ENCODE measurements at places on chromosomes 13 and 19.

- no peak for DNase-seq
Observed at GRCh38 chr19:34317311-34317927, 47.6 kb upstream of the GPI start.

DNA sequence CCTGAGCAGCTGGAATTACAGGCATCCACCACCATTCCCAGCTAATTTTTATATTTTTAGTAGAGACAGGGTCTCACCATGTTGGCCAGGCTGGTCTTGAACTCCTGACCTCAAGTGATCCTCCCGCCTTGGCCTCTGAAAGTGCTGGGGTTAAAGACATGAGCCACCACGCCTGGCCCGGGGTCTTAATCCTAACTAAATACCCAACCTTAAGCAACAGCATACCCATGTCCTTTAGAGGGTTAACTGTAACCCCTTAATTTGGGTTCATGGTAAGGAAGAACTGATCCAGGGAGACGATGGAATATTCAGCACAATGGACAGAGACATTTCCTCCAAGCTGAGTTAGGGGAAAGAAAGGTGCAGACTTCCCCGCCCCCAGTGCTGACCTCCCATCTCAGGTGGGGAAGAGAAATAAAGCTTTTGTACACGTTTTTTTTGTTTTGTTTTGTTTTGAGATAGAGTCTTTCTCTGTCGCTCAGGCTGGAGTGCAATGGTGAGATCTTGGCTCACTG is 8.7 kb upstream of the GALP start:
- DNase-seq = no peak

DNA sequence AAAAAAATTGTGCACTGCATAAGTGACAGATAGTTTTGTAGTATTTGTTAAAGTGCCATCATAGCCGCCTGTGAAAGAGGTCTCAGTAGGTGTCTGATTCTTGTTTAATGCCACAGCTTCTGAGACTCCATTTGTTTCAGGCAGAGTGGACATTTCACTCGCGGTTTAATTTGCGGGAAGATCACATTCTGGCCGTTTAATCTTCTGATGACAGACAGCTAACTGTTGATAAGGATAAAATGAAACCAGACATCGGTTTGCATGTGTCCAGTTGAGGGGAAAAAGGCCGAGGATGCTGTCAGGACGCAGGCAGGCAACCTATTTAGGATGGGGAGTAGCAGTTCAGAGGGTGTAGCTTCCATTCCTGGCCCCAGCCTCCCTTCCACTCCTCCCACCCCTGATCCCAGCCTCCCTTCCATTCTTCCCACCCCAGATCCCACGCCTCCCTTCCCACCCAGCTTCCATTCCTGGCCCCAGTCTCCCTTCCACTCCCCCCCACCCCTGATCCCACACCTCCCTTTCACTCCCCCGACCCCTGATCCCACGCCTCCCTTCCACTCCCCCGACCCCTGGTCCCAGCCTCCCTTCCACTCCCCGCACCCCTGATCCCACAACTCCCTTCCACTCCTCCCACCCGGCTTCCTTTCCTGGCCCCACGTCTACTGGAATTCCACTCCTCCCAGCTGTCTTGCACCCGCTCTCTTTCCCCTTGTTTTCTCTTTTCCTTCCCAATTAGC is 23.8 kb downstream of the ATP11A start:
- no peak for DNase-seq

- DNase-seq = no peak
Observed at GRCh38 chr13:32988608-32989289, 27.5 kb upstream of the KL start.

DNA sequence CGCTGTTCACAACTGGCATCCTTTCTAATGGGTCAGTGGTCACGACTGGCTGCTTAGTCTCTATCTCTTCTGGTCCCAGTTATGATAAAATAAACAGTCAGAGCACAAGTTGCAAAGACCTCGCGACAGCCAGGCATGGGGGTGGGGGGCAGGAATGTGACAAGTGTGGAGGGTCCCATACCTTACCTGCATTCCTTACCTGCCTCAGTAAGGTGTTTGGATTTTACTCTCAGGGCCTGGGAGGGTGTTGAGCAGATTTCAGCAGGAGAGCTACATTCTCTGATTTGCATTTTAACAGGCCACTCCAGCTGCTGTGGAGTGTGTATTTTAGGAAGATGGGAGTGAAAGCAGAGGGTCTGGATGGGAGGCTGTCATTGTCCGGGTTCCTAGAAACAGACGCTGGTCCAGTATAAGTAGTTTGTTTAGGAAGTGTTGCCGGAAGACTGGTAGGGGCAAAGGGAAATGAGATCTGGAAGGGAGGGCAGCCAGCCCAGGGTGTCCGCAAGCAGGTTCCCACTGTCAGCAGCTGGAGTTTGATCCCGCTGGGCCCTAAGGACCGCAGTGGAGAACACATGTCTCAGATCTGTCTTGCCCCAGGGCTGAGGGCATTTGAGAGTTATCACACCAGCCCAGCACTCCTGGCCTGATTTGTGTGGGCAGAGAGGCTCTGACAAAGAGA is 920.0 kb downstream of the UQCRFS1 start:
- no peak for DNase-seq

GRCh38 chr19:12786141-12786870 is 5.0 kb upstream of the JUNB start:
- DNase-seq = no peak

GRCh38 chr19:41426952-41427646 is at the start of gene B3GNT8:
B3GNT8 (minus strand) TSS chr19:41427374; CDS start chr19:41426778, 596 bp downstream.
- no peak for DNase-seq

DNA sequence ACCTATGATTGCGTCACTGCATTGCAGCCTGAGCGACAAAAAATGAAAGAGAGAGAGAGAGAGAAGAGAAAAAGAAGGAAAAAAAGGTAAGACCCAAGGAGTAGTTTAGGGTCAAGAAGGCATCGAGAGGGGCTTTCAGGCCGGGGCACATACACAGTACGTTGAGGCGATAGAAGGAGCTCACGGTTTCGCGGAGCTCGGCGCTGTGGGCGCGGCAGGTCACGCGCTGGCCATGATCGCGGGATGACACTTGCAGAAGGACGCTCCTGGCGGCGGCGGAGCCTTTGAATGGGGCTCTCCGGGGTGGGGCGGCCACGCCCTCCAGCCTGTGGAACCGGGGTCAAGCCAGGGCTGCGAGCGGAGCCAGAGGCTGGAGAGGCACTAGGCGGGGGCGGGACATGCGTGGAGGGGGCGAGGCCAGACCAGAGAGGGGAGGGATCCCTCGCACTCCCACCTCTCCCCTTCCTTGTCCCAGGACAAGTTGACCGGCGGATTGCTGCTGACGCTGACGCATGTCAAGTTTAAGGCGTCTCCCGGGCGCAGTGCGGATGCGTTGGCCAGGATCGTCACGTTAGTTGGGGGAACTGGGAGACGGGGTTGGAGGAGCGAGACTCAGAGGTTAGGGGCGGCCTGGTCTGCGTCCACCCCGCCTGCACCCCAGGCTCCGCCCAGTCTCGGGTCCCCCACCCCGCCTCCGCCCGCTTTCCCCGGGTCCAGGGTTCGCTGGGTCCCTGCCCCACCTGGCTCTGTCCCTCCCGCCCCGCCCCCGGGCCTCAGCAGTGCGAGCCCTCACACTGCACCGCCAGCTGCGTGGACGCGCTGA is 6.9 kb downstream of the NPHS1 start:
- DNase-seq = no peak

GRCh38 chr19:58229255-58229639 is 533 bp downstream of the ZNF544 start:
- no peak for DNase-seq

- DNase-seq = no peak
Observed at GRCh38 chr13:24894972-24895300, 131.0 kb downstream of the RNF17 start.

GRCh38 chr19:5016781-5017180 is 47.9 kb downstream of the KDM4B start:
- DNase-seq = no peak

GRCh38 chr13:93496985-93497673 is 270.5 kb downstream of the GPC6 start:
- DNase-seq = peak; percentile 59

DNA sequence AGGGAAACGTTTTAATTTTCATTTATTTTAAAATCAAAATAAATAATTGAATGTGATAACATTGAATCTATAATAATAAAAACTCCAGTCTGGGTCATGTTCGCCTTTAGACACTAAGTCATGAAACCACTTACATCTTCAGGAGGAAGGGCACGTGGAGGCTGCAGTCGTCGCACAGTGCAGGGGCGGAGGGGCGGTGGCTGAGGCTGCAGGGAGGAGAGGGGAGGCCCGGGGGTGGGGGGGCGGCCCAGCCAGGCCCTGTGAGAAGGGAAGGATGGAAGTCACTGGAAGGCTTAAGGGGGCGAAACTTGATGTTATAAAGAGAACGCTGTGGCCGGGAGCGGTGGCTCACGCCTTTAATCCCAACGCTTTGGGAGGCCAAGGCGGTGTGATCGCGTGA is 14.9 kb upstream of the LATS2 start:
- no peak for DNase-seq

DNA sequence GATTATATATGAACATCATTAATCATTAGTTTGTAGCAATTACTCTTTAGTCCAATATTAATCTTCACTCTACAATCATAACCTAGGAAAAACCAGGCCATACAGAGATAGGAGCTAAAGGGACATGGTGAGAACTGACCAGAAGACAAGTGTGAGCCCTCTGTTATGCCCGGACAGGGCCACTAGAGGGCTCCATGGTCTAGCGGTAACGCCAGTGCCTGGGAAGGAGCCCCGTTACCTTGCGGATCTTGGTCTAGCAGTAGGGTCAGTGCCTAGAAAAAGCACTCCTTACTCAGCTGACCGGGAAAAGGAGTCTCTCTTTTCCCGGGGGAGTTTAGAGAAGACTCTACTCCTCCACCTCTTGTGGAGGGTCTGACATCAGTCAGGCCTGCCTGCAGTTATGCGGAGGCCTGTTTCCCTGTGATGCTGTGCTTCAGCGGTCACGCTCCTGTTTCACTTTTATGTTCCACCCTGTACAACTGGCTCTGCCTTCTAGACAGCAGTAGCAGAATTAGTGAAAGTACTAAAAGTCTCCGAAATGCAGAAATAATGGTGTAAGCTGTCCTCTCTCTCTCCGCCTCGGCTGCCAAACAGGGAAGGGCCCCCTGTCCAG is 13.8 kb downstream of the OR7D4 start:
- peak; percentile 73 for DNase-seq

DNA sequence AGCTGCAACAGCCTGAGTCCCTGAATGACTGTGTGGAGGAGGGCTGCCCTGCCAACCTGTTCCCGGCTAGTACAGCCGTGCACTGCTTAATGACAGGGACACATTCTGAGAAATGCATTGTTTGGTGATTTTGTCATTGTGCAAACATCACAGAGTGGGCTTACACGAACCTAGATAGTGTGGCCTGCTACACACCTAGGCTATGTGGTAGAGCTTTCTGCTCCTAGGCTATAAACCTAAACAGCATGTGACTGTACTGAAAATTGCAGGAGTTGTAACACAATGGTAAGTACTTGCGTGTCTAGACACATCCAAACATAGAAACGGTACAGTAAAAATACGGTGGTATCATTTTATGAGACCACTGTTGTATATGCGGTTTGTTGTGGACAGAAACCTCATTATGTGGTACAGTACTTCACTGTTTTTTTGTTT is 35.0 kb downstream of the VASP start:
- no peak for DNase-seq

DNA sequence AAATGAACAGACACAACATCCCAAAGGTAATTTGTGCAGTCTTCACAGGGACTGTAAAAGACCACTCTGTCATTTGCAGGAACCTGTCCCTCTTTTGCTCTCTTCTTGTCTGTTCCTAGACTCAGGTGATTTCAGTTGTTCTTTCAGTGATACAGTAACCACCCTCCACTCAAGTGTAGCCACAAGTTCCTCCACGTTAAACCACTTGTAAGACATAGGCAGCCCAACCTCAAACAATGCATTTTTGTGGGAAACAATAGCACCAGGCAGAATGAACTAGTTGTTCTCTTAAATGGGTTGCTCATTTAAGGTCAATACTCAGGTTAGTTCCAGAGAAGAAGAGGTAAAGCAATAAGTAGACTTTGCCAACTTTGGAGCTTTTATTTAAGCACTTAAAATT is 359.4 kb downstream of the MZT1 start:
- DNase-seq = no peak

DNA sequence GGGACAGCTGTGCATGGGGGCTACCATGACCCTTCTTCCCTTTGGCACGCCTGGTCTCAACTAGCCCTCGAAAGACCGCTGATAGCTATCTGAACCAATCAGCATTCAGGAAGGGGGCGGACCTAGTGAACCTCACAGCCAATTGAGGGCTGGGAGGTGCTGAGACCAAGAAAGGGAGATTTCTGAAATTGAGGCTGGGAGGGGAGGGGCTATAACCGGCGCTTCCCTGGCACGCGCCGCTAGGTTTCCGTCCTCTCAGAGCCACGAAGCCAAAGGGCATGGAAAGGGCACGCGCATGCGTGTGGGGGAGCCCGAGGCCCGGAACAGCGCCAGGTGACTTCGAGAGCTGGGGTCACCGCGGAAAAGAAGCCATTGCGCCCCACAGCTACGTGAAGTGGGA is 4.2 kb upstream of the PAFAH1B3 start:
- DNase-seq = no peak

DNA sequence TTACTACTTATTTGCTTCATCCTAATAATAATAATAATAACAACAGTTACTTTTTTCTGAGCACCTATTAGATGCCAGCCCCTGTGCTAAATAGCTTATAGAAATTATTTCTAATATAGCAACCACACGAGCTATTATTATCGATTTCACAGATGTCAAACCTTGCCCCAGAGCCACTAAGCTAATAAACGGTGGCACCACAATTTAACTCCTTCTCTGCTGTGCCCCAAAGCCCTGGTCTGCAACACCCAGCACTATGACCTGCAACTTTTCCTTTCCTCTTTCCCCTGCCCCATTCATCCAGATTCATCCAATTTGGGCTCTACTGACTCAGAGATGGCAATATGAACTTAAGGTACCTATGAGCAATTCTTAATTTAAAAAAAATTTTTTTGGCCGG is 6.4 kb downstream of the RFX2 start:
- no peak for DNase-seq

GRCh38 chr19:7690779-7691258 is 10.2 kb downstream of the TRAPPC5 start:
- DNase-seq = no peak

DNA sequence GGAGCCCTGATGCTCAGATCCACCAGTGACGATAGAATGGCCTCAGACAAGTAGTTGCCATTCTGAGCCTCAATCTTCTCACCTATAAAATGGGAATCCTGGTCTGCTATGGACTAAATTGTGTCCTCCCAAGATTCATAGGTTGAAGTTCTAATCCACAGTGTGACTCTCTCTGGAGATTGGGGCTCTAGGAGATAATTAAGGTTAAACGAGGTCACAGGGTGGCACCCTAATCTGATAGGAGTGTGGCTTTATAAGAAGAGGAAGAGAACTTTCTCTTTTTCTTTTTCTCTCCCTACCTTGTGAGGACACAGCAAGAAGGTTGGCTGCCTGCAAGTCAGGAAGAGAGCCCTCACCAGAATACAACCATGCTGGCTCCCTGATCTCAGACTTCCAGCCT is 214.1 kb downstream of the KATNAL1 start:
- no peak for DNase-seq

GRCh38 chr19:23769691-23770468 is 11.2 kb upstream of the ZNF681 start:
- no peak for DNase-seq

Measured in NCI-H446 (cell line).